ENCODE measurements at places on chromosomes 6 and 20. TPM values are rescaled to one million over a fixed set of nuclear protein-coding genes. Genes with fewer than 3 reads are reported as not detected.

EEF1A2 gene
- total RNA-seq = not detected

ZBTB12 gene
- 1.9 TPM for total RNA-seq

STMND1 gene
- not detected for total RNA-seq

RANBP9 gene
- total RNA-seq = 55.3 TPM

DNA sequence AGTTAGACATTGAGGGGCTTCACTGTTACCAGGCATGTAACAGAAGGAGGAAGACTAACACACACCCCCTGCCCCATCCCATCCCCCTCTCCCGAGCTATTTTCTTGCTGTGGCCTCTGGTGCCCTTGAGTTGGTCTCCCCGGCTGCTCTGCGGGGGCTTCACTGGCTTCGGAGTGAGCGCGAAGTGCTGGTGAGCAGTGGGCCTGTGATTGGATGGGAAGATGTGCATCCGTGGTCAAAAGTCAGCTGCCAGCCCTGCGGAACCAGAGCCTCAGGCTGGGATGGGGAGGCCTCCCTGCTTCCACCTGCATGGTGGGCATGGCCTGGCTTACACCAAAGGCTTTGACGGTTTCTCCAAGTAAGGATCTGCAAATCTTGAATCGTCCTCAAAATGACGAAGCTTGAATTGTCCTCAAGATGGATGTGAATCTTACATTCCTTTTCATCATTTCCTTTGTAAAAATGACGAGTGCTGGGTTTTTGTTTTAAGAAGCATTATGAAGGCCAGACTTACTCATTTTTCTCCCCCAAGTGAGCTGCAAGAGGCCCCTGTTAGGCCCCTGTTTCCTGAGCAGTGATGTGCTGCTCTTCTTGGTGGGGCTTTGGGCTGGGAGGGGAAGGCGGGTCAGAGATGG lies 23.7 kb downstream of the SPATA2 start:
- no peak for DNase-seq

- no peak for DNase-seq
Measured at GRCh38 chr6:169791721-169792131, 40.3 kb downstream of the ERMARD start.

DNA sequence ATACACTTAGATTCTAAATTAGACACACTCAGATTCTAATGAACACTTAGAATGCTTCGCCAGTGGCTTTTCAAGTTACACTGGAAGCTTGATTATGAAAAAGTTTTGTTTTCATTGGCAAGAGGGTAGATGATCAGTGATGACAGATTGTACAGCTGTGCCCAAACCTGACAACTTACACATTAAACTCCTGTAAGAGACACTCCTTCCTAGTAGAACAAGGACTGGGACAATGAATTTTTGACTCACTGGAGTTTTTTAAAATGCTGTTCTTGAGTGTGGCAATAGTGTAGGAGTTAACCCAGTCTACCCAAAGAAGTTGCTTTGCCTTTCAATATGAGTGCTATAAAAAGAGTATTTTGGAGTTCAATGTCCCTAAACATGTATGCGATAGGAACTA lies 140.8 kb downstream of the SLC16A10 start:
- DNase-seq = no peak

- no peak for DNase-seq
Measured at GRCh38 chr6:16903470-16903869, 142.2 kb upstream of the ATXN1 start.

GRCh38 chr6:168050881-168051586 lies 28.0 kb downstream of the FRMD1 start:
- DNase-seq = no peak

Measured in activated naive CD8-positive, alpha-beta T cell treated with anti-CD3 and anti-CD28 coated beads, Interleukin-2, amount 10 ng/mL, durations not matched to agents 7 days and 5 days (primary cell).